ENCODE measurements at places on chromosomes 7 and 10.

GRCh38 chr10:116944911-116945310 is 60.1 kb downstream of the SHTN1 start:
- no peak for DNase-seq

DNA sequence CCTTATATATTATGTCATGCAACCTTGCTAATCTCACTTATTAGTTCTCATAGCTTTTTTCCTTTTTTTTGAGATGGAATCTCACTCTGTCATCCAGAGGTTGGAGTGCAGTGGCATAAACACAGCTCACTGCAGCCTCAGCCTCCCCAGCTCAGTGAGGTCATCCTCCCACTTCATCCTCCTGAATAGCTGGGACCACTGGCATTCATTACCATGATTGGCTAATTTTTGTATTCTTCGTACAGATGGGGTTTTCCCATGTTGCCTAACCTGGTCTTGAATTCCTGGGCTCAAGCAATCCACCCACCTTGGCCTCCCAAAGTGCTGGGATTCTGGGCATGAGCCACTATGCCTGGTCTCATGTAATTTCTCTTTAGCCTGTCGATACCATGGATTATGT is 89.1 kb upstream of the TRIM24 start:
- DNase-seq, result no peak

DNA sequence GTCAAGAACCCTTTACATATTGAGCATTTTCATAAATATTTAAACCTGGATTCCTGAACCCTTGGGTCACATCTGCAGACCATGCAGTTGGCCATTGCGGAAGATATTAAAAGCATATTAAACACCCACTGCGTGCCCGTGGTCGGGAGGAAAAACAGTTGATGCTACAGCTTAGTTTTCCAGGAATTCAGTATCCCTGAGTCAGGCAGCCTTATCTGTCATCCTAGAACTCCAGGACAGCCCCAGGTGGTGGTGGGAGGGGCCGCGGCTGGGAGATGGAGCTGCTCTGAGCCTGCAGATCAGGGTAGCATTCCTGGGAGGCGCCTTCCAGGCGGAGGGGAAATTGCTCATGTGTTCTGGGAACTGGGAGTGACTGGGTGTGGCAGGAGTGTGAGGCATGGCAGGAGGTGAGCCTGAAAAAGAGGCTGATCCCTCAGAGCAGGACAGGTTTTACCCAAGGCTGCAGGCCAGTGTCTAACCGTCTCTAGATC is 222.9 kb upstream of the SH2B2 start:
- DNase-seq, result no peak

DNA sequence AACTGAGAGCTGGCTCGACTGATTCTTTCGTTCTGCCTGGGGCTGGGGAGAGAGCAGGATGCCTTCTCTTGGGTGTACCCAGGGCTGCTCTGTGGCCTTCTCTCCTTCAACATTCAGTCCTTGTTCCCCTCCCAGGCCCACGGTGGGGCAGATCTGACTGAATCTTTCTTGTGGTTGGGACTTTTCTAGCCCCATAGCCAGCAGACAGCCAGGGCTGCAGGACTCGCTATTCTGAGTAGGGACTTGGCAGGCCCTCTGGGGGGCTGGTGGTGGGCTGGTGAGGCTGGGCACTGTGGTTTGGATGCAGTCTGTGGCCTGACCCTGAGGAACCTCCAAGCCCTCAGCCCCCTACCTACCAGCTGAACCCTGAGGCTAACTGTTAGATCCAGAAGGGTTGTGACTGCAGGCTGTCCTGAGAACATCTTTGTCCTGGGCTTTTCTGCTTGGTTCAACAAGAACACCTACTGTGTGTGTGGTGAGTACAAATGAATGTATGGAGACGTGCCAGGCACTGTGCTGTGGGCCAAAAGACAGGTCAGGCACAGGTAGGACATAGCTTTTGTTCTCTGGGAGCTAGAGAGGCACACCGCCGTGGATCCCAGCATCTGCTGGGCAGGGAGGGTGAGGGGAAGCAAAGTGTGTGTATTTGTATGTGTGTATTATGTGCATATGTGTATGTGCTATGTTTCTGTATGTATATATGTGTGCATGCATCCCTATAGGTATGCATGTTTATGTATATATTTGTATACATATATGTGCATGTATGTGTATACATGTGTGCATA is 2.1 kb upstream of the PALD1 start:
- DNase-seq, result no peak

GRCh38 chr7:30549931-30550493 is 44.7 kb upstream of the GARS1 start:
- DNase-seq, result no peak

DNA sequence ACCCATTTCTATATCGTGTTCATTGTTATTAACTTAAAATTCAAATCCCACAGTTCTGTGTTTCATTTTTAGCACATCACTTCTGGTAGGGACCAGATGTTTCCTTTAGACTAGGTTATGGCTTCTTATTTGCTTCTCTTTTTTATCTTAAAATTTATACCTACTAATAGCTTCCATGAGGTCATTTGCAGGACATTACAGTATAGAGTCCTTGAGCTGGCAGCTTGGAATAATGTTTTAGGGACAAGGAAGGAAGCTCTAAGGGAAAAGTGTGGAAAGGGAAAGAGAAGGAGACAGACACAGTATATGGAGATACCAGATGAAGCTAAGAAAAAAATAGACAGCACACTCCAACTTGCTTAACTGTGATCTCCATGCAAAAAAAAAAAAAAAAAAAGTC is 48.8 kb upstream of the CD36 start:
- no peak for DNase-seq

GRCh38 chr10:121556455-121556854 is 41.8 kb downstream of the FGFR2 start:
- no peak for DNase-seq

DNA sequence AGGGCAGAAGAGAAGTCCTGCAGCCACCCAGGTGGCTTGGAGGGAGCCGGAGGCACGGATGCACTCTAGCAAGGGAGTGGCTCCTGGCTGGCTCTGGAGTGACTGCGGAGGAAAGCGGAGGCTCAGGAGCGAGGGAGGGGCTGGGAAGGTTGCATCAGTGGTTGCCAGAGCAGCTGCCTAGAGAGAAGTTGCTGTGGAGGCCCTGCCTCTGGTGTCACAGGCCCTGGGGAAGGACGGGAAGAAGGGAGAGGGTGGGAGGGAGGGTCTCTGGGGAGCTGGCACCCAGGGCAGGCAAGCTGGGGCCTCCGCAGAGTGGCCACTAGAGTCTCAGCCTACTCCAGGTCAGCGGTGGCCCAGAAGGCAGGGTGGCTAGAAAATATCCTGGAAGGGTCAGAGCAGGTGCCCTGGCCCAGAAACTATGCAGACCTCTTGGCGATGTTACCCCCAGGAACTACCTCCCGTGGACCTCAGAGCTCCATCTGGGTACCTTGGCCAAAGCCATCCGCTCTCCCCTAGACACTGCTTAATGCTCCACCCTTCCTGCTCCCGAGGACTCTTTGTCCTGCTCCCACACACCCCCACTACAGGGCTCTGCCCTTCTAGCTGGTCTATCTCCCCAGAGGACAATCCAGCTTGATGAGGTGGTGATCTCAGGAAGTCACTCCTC is 164.3 kb downstream of the NRF1 start:
- no peak for DNase-seq

- DNase-seq, result no peak
These were observed 75.6 kb upstream of the LYZL2 start for GRCh38 chr10:30705101-30705624.

DNA sequence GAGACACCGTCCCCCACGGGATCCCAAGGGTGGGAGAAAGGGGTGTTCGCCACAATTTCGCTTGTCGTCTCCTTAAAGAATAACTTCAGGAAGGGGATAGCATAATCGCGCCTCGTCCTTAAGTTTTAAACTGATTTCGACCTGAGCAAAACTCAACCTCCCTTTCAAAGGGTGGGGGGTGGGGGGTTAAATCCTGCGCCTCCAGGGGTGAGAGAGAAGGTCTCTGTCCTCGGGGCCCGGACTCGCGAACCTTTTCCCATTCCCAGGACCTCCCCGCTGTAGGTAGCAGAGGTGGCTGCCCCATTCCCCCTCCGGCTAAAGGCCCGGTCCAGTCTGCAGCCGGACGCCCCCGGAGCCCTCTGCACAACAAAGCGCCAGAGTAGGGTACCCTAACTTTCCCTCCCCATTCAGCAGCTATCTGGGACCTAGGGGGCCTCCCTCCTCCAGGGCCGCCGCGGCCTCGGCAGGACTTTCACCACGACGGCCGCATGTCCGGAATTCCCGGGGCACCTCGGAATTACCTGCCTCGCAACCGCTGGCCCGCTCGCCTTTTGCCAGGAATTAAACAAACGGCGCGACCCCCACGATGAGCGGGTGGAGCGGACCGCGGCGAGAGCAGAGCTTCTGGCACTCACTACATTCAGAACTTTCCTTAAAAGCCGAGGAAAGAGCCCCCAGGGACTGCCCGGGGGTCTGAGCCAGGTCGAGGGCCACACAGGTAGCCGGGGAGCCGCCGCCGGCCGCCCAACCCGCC is 1.7 kb downstream of the CDK6 start:
- DNase-seq, result no peak

DNA sequence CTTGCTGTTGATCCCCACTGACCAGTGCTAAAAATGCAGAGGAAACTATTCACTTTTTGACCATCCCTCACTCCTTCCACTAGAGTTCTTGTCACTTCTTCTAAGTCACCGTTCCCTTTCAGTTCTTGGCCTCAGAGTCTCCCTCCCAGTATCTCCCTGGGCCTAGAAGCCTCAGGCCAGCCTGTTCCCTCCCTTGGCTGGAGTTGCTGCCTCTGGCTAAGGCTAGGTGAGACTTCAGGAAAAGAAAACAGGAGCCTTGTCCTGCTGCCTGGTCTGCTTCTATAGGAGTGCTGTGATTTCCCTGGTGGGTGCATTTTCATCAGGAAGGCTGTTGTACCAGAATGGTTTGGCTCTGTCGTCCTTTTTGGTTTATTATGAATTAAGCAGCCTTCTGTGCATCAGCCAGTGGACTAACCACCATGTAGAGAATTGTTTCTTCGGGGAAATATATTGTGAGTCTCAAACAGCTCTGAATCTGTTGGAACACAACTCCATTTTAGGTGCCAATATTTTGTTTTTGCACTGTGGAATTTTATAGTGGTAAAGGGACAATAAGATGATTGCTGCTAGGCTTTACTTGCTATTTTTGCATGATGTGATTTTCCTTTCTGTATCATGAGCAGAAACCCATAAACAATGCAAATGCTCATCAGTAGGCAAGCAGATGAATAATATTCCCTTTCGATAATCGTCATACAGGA is 233.4 kb upstream of the FZD1 start:
- DNase-seq, result no peak

DNA sequence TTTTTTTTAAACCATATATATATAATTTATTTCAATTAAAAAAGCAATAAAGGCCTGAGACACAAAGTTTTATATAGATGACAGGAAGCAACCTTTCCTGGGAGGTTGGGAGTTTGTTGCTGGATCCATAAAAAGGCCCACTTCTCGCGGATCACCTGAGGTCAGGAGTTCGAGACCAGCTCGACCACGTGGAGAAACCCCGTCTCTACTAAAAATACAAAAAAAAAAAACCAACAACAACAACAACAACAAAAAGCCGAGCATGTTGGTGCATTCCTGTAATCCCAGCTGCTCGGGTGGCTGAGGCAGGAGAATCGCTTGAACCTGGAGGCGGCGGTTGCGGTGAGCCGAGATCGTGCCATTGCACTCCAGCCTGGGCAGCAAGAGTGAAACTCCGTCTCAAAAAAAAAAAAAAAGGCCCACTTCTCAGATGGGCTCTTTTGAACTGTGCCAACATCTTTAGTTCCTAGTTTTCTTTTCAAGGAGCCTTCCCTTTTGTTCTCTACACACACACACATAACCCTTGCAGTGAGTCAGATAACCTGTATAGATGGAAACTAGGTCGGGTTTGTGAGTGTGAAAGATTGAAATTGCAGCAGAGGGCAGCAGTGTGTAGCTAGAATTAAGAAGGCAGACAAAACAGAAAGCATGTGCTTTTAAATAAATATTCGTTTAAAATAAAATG is 1.2 kb upstream of the SMNDC1 start:
- DNase-seq, result peak; percentile 13

- DNase-seq, result no peak
These were observed 217.8 kb upstream of the SEMA3A start for GRCh38 chr7:84412161-84412969.

DNA sequence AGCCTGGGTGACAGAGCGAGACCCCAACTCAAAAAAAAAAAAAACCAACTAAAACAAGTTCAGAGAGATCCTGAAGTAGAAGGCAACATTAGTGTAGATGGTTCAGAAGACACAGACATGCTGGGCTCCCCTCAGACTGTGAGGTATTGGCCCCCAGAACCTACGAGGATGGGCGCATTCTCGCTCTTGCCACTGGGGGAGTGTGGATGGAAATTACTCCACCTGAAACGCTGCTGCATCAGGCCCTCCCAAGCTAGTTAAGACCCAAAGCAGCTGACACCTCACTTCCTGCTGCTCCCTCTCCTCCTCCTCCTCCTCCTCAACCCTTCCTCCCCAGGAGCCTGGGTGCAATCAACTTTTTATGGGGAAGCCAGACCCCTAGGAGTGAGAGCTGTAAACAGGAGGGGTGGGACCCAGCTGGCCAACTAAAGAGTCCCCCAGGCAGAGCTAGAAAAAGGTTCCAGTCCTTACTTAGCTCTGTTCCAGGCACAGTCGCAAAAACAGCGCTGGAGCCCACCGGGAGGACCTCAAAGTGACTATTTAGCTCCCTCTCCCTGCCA is 7.4 kb downstream of the SH3PXD2A start:
- DNase-seq, result no peak

- DNase-seq, result peak; percentile 33
These were observed 36.6 kb downstream of the SRPK2 start for GRCh38 chr7:105352018-105352612.

DNA sequence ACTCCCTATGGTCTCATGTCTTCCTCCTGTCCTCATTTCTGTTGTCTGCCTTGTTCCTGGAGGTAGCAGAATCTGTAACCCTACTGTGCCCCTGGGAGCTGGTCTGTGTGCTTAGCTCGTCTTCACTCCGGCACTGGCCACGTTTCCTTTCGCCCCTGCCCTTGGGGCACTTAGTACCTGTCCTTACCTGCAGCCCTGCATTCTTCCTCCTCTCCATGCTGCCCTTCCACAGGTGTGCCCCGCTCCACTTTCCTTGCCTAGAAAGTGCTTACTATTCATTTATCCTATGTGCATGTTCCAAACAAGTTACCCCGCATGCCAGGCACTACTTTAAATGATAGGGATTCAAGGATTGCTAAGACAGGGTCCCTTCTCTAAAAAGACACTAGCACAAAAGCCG is 199.9 kb upstream of the ZMIZ1 start:
- DNase-seq, result no peak

DNA sequence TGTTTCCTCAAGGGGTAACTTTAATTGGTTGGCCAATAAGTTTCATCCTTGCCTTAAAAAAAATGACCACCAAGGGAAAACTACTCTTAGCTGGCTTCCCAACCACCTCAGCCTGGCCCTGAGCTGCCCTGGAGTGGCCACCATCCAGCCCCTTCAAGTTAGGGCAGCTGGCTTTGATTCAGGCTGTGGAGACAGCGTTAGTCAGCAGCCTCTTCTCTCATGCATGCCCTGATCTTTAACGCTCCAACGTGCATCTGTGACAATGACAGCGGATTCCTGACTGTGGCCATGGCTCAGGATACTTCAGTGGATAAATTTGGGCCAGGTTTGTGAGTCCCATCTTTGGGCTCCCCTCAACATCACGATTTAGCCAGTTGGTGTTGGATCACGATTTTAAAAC is 111.6 kb downstream of the RBM20 start:
- DNase-seq, result no peak

All from stimulated activated CD8-positive, alpha-beta memory T cell treated with anti-CD3 and anti-CD28 coated beads, Interleukin-12 subunit alpha, Interleukin-12 subunit beta, amount 100 ng/mL, for 4 hours (primary cell).